ENCODE measurements at places on chromosomes 2 and 18.
A peak's percentile ranks its signal among the peaks of the same experiment; 100 is the strongest.

GRCh38 chr2:23636426-23636825, 251.4 kb downstream of the KLHL29 start:
- no peak for DNase-seq

GRCh38 chr18:23324056-23324811, 128.9 kb upstream of the RIOK3 start:
- no peak for DNase-seq

GRCh38 chr2:229684942-229685562, 29.3 kb downstream of the DNER start:
- DNase-seq, result no peak

- DNase-seq, result no peak
Observed at GRCh38 chr18:37534627-37535026, 31.0 kb downstream of the CELF4 start.

DNA sequence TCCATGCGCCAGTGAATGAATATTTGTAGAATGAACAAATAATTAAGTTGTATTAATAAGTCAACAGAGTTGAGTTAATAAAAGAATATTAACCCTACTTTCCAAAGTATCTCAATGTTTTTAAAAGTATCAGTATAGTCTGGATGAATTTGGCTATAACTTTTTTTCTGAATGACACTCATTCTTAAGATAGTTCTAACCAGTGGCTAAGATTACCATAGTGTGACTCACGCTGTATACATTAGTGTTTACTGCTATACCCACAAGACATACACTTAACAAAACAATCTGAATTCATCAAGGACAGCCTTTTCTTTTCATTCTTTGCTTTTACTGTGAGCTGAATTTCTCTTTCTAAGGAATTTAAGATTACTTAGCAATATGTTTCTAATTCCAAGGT, 77.0 kb upstream of the PDE1A start:
- no peak for DNase-seq

GRCh38 chr2:67840460-67841068, 222.2 kb downstream of the C1D start:
- DNase-seq, result peak; percentile 5

DNA sequence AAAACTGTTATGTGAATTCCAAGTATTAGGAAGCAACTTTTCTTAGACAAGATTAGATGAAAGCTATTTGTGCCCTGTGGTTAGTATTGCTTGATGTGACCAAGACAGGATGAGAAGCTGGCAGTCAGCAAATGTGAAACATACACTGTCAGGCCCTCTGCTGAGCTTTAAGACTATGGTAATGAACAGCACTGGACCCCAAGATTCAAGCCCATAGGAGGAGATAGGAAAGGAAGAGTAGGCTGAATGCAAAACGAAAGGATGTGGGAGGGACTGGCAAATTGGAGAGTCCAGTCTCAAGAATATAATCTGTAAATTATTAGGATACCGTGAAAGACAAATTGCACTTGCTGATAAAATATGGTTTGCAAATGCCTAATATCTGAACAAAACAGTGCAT, 16.4 kb downstream of the BZW1 start:
- no peak for DNase-seq

DNA sequence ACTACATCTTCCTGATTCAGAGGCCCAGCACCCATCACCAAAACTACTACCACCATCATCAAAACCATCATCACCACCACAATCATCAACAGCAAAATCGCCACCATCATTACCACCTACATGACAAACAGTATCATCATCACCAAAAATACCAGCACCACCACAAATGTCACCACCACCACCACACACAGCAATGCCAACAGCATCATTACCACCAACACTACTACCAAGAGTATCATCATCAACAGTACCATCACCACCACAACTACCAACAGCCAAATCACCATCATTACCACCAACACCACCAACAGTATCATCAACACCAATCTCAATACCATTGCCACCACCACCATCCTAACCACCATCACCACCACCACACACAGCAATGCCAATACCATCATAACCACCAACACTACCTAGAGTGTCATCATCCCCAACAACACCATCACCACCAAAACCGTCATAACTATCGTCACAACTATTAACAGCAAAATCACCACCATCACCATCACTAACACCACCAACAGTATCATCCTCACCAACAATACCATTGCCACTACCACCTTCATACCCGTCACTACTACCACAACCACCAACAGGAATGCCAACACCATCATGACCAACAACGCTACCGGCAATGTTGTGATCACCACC, 64.6 kb upstream of the TEX51 start:
- no peak for DNase-seq

Data from CD4-positive, alpha-beta T cell treated with Interleukin-17A for 1 hour (primary cell).